ENCODE measurements at places on chromosomes 7 and 10. TPM values are rescaled to one million over a fixed set of nuclear protein-coding genes. Genes with fewer than 3 reads are reported as not detected.

ZNF775 gene
- 8.2 TPM for total RNA-seq

TMEM248 gene
- total RNA-seq, result 127 TPM

NAT16 gene
- not detected for total RNA-seq

PRPS1L1 gene
- not detected for total RNA-seq

OGDHL gene
- 0.82 TPM for total RNA-seq

AKR1C2 gene
- 16.4 TPM for total RNA-seq

VSTM4 gene
- total RNA-seq, result 9.3 TPM

CALCR gene
- total RNA-seq, result not detected

OR2A42 gene
- total RNA-seq, result not detected

EPDR1 gene
- total RNA-seq, result 5.8 TPM

FEZF1 gene
- total RNA-seq, result not detected

OLAH gene
- 0.23 TPM for total RNA-seq

BAIAP2L1 gene
- total RNA-seq, result 1.3 TPM

MAGI2 gene
- total RNA-seq, result 6.3 TPM

Measured in pericardium fibroblast (primary cell).